ENCODE measurements at places on chromosomes 7 and 10.

DNA sequence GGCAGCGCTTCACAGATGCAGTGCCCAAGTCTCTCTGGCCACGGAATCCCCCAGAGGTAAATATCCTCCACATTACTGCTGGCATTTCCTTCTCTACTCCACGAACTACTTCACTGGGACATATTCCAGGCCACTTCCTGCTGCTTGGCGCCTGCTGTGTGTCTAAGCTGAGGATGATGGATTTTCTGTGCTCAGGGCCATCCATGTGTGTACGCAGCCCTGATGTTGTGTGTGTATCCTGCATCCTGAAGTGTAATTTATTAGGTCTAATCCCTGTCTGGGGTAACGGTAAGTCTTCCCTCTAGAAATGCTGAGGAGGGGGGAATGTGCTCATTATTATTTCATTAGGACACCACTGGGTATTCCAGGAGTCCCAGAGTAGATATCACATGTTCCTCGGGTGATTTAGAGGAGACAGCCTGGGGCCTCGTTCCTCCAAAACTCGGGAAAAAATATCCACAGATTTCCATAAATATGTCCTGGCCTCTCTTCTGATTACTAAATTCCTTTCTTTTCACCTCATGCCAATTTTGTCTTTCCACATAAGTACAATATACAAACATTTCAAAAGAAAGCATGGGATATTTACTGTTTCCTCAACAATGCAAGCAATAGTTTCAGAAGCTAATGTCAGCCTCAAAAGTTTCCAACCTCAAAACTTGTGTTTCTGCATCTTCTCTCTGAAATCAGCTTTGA, 25.5 kb upstream of the HABP2 start:
- DNase-seq = no peak

DNA sequence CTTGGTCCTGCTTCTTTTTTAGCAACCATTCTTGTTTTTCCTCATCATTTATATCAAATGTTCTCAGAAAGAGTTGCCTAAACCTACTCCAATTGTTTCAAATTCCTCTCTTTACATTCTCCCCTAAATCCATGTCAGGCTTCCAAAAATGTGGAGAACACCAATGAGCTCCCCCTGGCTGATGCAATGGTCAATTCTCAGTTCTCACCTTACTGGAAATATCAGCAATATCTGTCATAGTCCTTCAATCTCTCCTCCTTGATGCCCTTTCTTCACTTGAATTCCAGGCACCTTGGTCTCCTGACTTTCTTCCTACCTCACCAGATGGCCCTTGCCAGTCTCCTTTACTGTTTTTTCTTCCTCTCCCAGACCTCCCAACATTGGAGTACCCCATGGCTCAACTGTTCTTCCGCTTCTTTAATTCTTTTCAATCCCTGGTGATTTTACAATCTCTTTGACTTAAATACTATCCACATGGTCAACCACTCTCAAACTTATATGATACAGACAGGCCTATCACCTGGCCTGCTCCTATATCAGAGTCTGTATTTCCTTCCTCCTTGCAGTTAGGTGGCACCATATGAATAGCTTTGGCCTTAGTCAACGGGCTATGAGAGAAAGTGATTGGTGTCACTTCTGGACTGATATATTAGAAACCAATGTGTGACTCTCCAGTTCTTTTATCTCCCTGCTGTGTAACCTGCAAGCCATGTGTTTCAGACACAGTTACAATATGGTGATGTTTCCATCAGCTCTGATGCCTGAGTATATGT, 47.4 kb upstream of the CAV2 start:
- DNase-seq = no peak

DNA sequence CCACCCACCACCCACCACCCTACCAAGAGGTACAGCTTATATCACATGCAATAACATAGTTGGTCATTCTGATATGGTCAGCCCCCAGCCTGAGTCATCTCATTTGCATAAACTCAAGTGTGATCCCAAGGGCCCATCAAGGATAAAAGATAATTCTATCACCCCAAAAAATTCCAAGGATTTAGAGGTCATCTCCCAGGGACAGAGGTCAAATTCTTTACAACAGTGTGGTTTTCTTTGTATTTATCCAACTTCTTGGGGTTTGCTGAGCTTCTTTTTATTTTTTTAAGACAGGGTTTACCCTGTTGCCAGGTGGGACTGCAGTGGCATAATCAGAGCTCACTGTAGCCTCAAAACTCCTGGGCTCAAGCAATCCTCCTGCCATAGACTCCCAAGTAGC, 9.4 kb upstream of the GTPBP10 start:
- DNase-seq = no peak

GRCh38 chr10:128147064-128147463, 20.8 kb upstream of the MKI67 start:
- no peak for DNase-seq

GRCh38 chr10:94747137-94747536, 15.3 kb upstream of the CYP2C19 start:
- DNase-seq = no peak

DNA sequence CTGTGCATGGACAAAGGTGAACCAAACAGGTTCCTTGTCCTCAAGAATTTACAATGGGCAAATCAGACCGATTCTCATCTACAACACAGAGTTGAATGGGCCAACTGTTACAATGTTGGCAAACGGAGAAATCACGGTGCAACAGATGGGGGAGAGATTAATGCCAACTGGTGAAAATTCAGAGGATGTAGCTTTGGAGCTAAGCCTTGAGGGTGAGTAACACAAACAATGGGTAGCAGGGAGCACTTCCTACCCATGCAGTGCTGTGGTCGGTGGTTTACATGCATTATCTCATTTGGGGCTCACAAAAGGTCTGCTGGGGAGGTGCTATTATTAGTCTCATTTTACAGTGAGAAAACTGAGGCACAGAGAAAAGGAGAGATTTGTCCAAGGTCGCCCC, 902 bp upstream of the NFE2L3 start:
- DNase-seq = no peak

GRCh38 chr7:79912213-79912633, 222.4 kb upstream of the GNAI1 start:
- no peak for DNase-seq

GRCh38 chr7:29255199-29255878, 60.8 kb downstream of the CHN2 start:
- no peak for DNase-seq

GRCh38 chr10:128738386-128738915, 612.2 kb upstream of the MKI67 start:
- no peak for DNase-seq

DNA sequence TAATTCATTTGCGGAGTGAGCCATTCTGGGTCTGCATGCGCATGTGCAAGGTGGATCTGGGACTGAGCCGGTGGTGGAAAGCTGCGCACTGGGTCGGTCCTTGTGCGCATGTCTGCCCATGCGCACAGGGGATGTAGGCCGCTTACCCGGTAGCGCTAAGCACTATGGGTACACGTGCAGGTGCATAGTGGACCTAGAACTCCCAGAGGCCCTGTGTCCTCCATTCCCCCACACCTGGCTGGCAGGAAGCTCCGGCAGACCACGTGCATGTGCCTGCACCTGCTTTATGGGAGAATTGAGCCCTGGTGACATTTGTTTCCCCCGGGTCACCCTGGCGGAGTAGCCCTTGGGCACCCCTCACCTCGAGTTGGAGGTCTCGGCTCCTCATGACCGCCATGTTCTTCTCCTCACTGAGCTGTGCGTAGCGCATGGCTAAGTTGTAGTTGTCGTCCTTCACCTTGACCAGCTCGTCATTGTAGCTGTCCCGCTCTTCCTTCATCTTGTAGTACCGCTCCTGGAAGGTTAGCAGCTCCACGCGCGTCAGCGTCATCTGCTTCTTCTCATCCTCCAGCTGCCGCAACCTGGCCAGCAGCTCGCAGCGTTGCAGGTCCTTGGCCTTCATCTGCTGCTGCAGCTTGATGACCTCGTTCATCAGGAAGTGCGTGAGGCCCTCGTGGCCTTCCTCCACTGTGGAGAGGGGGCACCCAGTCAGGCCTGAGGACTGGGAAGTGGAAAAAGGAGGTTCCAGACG, 99.6 kb downstream of the CARD11 start:
- no peak for DNase-seq

DNA sequence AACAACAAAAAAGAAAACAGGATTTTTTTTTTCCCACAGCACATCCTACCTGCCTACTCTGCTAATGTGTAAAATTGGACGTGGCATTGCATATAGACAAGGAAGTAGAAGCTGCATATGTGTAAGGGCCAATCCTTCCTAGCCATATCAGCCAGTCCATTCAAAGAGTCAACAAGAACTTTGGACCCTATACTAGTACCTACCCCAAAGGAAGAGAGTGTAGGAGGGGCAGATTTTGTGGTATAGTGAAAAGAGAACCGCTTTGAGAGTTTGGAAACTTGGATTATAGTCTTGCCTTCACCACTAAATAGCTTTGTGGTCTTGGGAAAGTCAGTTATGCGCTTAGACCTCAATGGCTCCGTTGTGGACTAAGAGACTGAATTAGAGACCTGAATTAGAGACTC, 12.1 kb upstream of the MCU start:
- no peak for DNase-seq

GRCh38 chr10:26269754-26270153, 53.2 kb downstream of the GAD2 start:
- no peak for DNase-seq

GRCh38 chr7:94394437-94395140, at the start of gene COL1A2:
COL1A2 (plus strand) TSS chr7:94394895; CDS start chr7:94395032, 137 bp downstream.
- DNase-seq = no peak

GRCh38 chr7:106358103-106358663, 73.4 kb upstream of the NAMPT start:
- DNase-seq = no peak

DNA sequence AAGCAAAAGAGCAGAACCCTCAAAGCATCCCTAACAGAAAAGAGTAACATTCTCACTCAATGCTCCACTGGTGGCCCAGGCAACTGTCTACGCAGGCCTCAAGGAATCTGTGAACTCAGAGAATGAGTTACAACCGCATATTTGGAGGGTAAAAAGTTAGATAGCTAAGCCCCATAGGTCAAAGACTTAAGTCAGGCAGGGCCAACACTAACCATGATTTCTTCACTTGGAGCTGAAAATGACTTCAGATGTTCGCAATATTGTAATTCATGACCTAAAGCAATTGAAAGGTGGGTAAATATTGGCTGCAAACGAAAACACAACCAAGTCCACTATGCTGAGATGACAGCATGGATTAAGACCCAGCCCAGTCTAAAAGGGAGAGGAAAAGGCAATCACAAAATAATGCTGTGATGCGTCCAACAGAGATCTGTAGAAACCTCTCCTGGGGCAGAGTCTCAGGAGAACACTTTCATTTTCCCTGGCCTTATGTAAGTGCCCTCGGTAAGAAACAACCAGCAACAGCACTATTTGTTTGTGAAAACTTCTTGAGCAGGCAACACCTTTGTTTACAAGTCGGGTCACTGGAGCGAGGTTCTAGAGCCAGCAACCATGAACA, 176.5 kb downstream of the TNS3 start:
- DNase-seq = no peak

GRCh38 chr10:15542817-15543216, 171.7 kb upstream of the FAM171A1 start:
- no peak for DNase-seq

DNA sequence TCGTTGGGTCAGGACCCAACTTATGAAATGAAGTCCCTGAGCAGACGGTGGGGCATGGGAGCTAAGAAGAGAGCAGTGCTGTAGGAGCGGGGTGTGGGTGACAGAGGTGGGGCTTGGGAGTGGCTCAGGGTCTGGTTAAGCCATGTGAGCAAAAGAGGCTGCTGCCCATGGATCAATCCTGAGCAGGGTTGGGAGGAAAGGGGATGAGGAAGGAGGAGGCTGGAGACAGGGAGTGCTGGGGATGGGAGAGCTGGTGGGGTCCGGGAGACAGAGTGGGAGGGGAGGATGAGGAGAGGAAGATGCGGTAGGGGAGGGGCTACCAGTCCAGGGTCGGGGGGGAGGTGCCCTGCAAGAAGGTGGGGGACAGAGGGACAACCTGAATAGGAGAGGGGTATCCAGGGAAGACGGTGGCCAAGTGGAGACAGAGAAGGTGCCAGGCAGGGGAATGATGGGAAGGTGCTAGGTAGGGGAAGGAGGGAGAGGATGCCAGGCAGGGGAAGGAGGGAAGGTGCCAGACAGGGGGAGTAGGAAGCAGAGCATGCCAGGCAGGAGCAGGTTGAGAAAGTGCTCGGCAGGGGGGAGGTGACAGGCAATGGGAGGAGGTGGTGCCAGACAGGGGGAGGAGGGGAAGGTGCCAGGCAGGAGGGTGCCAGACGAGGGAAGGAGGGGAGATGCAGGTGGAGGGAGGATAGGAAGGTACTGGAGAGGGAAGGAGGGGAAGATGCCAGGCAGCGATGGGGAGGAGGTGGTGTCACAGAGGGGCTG, 27.5 kb upstream of the SMARCD3 start:
- no peak for DNase-seq

GRCh38 chr7:3200504-3200903, 100.5 kb upstream of the SDK1 start:
- DNase-seq = no peak

DNA sequence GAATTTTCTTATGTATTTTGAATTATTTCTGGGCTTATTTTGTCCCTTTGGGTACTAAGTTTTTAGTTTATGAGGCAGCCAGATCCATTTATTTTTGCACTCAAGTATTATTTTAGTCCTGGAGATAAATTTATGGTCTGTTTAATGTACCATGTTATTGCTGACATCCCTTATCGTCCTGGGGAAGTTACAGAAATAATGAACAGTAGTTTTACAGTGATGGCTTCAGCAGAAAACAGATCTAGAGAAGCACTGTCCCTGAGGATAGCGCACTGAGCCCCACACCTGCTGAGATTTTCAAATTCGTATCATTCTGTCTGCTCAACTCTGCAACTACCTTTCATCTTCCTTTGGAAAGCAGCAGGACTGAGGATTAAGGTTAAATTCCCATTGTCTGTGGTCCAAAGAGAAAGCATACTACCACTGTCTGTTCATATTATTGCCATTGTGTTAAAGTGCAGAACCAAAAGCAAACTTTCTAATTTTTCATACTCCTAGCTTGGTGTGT, 168.3 kb downstream of the SNX13 start:
- no peak for DNase-seq

DNA sequence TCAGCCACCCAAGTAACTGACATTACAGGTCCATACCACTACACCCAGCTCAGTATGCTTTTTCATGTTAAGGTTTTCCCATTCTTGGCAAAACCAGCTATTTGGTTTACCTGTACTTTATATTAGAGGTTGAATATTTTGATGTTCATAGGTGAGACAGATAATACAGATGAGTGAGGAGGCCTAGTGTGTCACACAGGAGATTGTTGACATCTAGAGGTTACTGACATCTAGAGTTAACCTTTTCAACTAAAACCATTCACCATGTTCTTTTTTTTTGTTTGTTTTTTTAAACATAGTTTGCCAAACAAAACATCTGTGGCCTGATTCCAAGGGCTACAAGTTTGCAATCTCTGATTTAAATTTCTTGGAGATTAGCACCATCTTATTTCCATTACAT, 8.0 kb downstream of the GHITM start:
- DNase-seq = no peak

All from hematopoietic multipotent progenitor cell treated with erythropoietin and hydrocortisone succinate and interleukin-3 and kit ligand, for 17 days (in vitro differentiated cells).